Fibroblast of gingiva (primary cell): ENCODE measurements at places on chromosomes 5 and 9.

GRCh38 chr5:27734838-27735237 is 696.5 kb upstream of the CDH9 start:
- DNase-seq, result no peak

DNA sequence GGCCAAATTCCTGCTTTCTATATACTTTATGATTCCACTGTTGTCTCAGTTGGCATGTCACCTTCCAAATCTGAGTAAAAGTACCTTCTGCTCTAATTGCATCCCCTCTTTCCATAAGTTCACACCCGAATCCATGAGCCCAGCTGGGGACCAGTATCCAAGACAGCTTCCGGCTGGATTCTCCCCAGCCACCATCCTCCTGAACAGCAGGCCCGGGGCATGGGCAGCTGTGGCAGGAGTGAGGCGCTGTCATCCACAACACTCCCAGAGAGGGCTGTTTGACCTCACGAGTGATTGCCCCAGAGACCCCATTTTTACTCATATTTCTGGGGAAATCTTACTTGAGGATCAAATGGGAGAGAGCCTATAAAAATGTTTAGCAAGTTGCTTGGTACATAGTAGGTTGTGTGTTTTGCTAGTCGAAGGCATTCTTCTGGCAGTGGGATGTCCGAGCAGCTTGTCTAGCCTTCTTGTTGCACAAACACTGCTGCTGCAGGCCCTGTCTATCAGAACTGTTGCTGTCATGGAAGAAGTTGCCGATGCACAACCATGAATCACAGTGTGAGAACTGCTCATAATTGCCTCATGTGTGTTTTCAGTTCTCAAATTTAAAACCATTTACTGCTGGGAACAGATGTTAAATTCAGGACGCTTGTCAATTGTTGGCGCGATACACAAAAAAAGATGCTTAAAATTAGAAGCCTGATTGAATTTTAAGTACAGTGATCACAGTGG is 93.8 kb downstream of the HSPA4 start:
- no peak for DNase-seq

DNA sequence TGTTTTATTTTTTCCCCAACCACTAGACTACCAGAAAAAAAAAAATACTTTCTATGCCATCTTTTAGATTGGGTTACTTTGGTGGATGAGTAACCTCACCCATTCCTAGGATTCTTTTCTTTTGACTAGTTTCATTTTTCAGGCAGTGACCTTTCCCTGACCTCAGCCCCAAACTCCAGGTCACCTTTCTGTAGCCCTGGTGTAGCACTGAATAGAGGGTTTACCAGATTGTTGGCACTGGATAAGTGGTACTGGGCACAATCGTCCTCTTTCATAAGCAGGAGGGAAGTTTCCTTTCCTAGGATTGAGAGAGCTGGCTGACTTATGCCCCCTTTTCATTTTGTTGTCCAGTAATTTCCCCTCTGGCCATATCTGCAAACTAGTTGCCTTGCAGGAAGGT is 169.4 kb upstream of the TMEM161B start:
- DNase-seq, result no peak

DNA sequence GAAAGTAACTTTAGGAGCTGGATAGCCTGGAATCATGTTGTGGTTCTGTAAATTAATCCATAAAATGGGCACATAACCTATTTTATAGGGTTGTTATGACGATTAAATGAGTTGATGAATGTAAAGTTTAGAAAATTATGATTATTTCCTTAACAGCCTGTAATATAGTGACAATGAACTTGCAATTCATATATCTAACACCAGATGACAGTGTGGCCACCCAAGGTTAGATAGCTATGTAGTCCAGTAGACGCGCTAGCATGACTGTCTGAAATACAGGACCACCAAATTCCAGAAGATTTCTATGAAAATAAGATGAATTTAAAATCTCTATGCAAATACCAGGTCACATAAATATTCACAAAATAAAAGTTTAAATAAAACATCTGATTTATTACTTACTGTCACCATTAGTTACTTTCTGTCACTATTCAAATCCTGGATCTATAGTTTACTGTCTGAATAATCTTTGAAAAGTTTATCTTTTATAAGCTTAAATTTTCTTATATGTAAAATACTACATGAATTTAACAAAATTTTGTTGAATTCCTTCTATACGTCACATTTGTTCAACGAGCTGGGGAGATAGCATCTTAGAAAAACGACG is 26.1 kb upstream of the MACIR start:
- peak; percentile 29 for DNase-seq

- no peak for DNase-seq
Observed at GRCh38 chr9:71985297-71985911, 74.0 kb downstream of the C9orf85 start.

- DNase-seq, result no peak
Observed at GRCh38 chr9:82894548-82894947, 168.4 kb downstream of the RASEF start.

DNA sequence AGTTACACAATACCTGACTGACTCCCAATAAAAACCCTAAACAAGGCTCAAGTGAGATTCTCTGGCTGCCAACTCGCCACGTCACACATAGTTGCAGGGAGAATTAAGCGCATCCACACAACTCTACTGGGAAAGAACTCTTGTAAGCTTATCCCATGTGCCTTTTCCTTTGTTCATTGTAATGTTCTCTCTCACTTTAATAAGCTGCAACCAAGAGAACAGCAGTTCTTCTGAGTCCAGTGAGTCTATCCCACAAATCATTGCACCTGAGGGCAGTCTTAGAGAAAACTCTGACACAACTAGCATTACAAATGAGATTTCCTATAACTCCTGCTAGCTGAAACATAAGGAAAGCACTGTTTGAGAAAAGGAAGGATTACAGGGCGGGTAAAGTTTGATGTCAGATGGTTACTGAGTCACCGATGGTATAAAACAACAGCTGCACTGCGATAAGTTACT is 27.4 kb downstream of the CENPK start:
- DNase-seq, result peak; percentile 2

DNA sequence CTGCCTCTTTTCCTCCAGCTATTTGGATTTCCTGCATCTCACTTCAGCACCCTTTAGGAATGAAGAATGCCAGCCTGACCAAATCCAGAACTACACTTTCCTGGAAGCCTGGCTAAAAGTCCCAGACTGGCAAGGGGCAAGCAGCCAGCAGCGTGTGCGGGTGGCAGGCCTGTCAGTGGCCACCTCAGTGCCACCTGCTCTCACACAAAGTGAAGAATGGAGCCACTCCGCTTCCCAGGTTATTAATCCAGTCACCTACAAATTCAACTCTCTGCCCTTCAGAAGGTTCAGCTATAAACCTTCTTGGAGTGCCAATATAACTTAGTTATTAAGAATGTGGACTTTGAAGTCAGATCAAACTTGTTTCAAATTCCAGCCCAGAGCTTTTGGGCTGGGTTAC is 6.7 kb upstream of the ALDOB start:
- DNase-seq, result no peak

- no peak for DNase-seq
Observed at GRCh38 chr5:52150501-52150900, 637.2 kb upstream of the ITGA1 start.

GRCh38 chr5:155430192-155430591 is 416.6 kb downstream of the KIF4B start:
- DNase-seq, result no peak

DNA sequence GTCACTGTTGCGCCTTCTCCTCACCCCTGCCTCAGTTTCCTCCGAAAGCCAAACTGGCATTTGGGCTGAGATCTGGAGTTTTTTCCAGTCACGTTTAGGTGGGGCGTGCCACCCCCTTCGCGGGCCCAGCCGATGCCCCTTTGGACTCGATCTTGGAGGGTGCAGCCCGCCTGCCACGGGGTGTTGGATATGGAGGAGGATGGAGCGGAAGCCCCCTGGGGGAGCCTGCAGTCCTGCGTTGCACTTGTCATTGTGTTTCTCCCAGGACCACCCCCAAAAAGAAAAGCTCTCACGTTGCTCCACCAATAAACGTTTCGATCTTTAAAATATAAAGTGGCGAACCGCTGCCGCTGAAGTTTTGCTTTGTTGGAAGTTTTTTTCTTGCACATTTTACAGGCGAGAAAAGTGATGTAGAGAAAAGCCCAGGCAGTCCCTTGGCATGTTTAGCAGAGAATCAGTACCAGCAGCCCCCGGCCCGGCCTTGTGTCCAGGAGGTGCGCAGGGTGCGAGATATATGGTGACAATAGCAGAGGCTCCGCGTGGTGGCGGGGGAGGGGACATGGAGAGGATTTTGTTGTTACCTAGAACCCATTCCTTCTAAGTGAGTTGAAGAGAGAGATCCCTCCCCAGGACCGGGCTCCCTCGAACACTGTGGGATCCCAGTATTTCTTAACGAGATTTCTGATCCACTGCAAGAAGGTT is 681 bp downstream of the F2R start:
- no peak for DNase-seq

- DNase-seq, result no peak
Observed at GRCh38 chr5:181160-181559, 10.1 kb upstream of the LRRC14B start.

DNA sequence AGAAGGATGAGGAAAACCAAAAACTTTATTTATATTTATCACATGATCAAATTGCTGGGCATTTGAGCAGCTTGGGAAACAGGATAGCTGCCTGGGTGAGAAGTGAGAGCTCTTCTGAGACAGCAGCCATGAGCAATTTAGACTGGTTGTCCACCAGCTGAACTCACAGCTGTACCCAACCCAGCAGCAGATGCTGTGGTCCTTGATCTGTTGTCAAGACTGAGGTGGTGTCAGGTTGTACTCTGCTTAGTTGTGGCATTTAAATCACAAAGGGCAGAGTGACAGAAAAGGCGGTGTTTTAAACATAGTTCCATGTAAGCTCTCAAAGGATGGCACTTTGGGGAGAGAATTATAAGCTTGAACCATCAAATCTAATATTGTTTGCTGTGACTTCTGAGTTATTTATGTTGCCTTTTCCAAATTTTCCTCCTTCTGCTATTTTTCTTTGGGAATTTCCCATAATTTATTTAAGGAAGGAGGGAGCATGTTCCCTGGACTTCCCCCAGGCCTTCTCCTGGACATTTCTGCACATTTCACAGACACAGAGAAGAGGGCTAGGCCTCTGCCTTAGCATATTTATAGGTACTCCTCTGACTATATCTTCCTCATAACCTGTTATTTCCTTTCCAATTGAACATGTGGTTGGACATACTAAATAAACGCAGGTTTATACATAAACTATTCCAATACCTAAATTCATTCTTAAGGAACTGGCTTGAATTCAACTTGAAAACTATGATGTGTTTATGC is 117.7 kb upstream of the FER start:
- no peak for DNase-seq

GRCh38 chr5:82097-82496 is 9.9 kb upstream of the PLEKHG4B start:
- no peak for DNase-seq

DNA sequence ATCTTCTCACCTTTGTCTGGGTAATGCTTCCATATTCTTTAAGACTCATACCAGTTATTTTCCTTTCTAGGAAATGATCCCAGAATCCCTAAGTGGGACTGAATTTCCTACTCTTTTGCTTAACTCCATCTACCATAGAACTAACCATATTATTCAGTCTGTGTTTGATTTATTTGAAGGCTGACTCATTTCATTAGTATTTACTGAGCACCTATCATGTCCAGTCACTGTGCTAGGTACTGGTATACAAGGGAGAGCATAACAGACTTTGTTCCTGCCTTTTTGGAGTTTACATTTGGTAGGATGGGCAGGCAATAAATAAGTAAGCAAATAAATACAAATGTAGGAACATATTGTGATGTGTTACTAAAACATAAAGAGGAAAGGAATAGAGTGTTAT is 4.3 kb downstream of the NPR2 start:
- no peak for DNase-seq

DNA sequence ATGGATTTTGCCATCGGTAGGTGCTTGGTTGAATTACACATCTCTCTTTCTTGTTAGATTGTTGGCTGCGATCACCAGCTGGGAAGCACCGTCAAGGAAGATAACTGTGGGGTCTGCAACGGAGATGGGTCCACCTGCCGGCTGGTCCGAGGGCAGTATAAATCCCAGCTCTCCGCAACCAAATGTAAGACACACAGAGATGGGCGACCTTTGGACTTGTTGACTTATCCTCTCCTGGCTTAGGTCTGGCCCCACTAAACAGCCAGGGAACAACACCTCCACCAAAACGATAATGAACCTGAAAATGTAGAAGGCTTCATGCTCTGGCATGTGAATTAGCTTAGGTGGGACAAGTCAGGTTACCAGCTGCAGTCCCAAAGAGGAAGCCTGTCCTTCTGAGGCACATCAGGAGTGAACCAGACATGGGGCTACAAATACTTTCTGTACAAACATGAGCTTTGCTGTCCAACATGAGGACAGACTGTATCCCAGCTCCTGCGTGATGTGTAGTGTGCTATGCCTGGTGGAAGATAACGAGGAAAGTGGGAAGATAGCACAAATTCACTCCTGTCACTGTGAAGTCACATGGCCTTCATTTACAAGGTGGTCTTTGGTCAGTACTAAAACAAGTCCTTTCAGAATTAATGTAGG is 148.4 kb downstream of the ADAMTSL1 start:
- no peak for DNase-seq

DNA sequence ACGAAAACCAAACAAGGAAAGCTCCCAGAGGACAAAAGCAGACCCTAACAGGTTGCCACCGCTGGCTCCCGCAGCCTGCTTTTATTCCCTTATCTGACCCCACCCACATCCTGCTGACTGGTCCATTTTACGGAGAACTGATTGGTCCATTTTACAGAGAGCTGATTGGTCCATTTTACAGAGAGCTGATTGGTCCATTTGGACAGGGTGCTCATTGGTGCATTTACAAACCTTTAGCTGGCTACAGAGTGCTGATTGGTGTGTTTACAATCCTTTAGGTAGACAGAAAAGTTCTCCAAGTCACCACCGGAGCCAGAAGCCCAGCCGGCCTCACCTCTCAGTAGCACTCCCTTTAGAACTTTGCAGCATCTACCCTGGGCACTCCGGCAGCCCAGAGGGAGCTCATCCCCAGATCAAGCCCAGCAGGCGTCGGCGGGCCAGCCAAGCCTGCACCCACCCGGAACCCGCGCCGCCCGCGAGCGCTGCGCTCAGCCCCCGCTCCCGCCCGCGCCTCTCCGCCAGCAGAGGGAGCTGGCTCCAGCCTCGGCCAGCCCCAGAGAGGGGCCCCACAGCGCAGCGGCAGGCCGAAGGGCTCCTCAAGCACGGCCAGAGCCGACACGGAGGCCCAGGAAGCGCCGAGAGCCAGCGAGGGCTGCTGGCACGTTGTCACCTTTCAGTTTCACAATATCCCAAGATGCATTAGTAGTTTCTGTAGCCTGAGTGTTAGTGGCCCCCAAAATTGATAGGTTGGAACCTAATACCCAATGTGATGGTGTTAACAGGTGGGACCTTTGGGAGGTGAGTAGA is 35.3 kb upstream of the CLPTM1L start:
- DNase-seq, result peak; percentile 36

GRCh38 chr5:113713051-113713450 is 199.6 kb downstream of the YTHDC2 start:
- DNase-seq, result no peak

DNA sequence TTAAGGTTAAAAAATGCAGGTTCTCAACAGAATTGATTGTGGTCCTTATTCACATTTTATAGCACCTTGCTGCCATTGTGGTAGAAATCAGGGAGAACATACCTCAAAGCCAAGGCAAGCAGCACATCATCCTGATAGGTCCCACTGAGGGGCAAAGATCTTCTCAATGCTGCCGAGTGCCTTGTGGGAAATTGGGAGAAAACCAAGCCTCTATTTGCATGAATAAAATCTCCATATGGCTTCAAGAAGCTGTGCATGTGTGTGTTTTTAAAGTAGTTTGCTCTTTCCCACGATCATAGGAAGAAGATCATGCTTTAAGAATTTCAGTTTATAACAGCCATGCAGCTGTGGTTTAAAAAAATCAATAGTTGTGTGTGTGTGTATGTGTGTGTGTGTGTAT is 216.9 kb upstream of the FBXL7 start:
- DNase-seq, result no peak
